SJCRH30 (cell line): ENCODE measurements at places on chromosomes 16 and 17. TPM values are rescaled to one million over a fixed set of nuclear protein-coding genes. Genes with fewer than 3 reads are reported as not detected.
A peak's percentile ranks its signal among the peaks of the same experiment; 100 is the strongest.

Gene ZNF750
- not detected in 2 replicates for total RNA-seq

Gene DYNLRB2
- not detected in 2 replicates for total RNA-seq

Gene TPSD1
- total RNA-seq: not detected in 2 replicates

DNA sequence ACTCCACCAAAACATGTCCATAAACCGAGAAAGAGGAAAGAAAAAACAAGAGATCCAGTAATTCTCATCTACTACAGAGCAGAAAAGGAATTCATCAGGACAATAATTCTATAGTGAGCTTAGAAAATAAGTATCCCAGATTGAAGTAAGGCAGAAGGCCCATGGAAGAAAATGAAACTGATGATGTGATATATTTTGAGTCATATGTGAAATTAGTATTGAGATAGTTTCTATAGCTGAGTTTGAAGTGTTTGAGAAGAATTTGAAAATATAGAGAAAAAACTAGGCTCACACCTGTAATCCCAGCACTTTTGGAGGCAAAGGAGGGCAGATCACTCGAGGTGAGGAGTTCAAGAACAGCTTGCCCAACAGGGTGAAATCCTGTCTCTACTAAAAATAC, 19.7 kb downstream of the LUC7L3 start:
- DNase-seq: no peak

GRCh38 chr17:7889166-7889955, 772 bp downstream of the CHD3 start:
- DNase-seq: peak; percentile 97

DNA sequence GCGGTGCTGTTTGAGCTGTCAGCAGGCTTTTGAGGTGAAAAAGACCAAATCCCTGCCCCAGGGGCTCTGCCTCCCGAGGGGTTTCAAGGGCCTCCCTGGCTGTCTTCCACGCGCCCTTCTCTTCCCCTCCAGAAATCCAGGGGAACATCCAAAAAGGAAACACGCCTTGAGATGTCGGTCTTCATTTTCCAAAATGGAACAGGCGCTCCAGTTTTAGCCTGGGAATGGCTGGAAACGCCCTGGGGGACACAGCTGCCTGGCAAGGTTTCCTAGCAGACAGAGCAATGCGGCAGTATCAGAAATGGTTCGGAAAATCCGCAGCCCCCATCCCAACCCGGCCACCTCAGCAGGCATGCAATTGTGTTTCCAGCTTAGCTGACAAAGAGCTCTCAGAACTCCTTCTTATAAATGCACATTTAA, 16.6 kb upstream of the LITAF start:
- peak; percentile 78 for DNase-seq

- no peak for DNase-seq
Measured at GRCh38 chr17:41970901-41971331, 4.3 kb downstream of the CNP start.

DNA sequence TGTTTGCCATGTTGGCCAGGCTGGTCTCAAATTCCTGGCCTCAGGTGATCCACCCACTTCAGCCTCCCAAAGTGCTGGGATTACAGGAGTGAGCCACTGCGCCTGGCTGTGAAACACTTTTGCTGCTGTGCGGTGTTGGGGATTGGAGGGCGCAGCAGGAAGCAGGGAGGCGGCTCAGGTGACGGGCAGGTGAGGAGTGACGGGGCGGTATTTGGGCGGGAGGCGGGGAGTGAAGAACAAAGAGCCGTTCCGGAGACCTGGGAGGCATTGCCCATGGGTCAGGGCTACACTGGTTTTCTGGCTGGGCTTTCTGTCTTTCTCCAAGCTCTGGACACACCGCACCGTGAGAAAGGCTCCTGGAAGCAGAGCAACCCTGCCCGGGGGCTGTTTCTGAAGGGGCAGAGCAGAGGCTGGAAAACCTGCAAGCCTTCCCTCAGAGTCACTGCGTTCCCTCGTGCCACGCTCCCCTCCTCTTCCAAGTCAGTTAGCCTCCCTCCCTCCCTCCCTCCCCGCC, 22.1 kb downstream of the CRISPLD2 start:
- no peak for DNase-seq

- DNase-seq: peak; percentile 63
Measured at GRCh38 chr17:29593591-29594518, 923 bp downstream of the ANKRD13B start.

GRCh38 chr17:80539022-80539641, 5.5 kb upstream of the RPTOR start:
- DNase-seq: no peak
